ENCODE measurements at places on chromosomes 12 and 14.

GRCh38 chr14:96909841-96910364, 112.7 kb downstream of the VRK1 start:
- no peak for DNase-seq

GRCh38 chr12:108152170-108152538, 23.1 kb downstream of the WSCD2 start:
- no peak for DNase-seq

- no peak for DNase-seq
Observed at GRCh38 chr14:93705513-93706156, 82.7 kb downstream of the PRIMA1 start.

GRCh38 chr12:50147281-50147680, 19.9 kb downstream of the CERS5 start:
- DNase-seq: no peak

- DNase-seq: no peak
Observed at GRCh38 chr12:25056486-25057130, 107.7 kb upstream of the BCAT1 start.

DNA sequence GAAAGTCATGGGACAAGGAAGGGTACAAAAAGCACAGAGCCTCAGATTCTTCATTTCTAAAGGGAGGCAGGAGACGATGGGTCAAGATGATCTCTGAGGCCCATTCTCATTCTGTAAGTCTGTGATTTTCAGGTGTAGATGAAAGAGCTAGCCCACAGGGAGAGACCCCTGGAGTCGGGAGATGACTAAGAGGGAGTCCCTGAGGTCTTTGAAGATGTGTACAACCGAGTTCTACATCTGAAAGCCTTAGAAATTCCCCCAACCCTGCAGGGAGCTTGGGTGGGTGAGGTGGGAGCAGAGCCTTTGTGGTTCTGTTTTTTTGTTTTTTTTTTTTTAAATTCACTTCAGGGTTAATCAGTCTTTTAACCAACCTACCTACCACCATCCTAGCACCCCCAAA, 3.1 kb downstream of the WNT10B start:
- no peak for DNase-seq

GRCh38 chr12:104702565-104703139, 245.9 kb downstream of the CHST11 start:
- DNase-seq: no peak

- DNase-seq: no peak
Observed at GRCh38 chr12:111238075-111238734, 130.7 kb downstream of the PHETA1 start.

- DNase-seq: no peak
Observed at GRCh38 chr14:96246539-96246847, 9.5 kb upstream of the BDKRB1 start.

DNA sequence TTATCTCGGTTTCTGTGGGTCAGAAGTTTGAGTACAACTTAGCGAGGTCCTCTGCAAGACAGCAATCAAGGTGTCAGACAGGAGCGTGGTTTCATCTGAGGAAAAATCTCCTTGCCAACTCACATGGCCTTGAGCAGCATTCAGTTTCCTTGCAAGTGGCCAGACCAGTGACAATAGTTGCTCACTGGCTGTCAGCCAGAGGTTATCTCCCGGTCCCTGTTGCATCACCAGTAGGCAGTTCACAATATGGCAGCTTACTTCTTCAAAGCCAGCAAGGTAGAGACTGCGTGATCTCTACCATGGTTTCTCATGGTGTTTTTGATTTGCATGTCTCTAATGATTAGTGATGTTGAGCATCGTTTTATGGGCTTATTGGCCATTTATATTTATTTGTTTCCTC, 143.8 kb upstream of the DAAM1 start:
- DNase-seq: no peak

GRCh38 chr14:97267509-97267908, 470.3 kb downstream of the VRK1 start:
- DNase-seq: no peak

DNA sequence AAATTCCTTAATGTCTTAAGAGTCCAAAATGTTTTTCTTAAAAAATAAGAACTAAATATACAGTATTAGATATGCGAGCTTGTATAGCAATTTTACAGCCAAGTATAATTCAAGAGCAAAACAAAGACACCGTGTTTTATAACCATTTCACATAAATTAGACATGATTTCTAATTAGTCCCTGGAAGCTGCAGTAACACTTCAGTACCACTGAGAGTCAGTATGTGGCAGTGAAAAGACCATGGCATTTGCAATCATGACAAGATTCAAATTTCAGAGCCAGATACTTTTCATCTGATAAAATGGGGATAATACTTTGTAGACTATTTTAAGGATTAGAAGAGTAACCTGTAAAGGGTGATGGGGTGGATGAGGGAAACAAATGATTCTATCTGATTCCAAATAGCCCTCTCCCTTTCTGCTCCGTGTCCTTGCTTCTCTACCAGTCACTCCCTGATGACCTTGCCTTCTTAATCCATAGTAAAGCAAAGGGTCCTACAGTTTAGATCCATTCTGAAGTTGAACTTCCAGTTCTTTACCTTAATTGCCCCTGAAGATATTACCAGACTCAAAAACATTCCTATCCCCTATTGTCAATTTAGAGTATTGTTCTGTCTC, 145.4 kb upstream of the ABCD2 start:
- DNase-seq: no peak

DNA sequence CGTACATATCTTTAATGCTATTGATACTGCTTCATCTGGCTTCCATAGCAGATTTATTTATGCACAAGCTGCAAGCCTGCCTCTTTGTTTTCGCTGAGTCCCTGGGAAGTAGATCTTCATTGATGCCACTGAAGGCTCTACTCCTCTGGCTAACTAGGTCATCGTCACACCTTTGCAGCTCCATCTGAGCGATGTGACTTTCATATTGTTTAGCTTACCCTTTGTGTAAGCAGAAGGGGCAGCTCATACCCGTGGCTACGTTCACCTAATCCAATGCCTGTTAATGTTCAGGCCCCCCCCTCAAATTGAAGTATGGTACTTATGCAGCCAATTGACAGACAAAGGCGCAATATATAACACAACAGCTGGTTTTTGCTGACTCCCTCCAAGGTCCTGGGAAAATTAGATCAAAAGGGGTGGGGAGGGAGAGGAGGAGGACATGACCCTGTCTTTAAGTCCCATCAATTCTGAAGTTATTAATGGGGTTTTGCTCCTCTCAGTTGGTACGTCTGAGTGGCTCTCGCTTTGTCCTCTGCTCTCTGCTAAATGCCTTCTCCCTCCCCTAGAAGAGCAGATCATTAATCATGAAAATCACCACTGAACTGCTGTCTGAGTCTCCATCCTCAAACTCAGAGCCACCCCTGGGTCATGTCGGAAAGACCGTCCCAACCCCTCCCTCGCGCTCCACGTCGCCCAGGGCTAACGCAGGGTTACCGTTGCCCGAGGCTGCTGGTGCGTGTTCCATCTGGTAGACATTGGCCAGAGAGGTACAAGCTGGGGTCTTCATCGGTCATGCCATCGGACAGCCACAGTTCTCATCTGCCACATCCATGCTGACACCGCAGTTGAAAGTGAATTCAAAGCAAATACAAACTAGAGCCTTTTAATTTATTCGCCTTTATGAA, 128.8 kb downstream of the ADGRD1 start:
- DNase-seq: no peak

DNA sequence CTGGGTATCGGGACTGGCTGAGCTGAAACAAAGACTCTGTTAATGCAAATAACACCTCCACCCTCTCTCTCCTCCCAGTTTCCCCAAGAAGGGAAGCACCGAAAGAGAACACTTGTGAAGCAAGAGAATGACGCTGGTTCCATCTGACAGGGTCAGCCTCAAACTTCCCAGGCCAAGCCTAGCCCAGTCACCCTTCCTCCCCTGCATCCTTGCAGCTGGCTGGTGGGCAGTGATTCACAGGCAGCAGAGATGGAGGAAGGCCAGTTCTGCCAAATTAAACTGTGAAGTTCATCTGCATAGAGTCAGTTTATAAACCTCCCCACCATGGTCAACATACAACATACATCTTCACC, 2.8 kb downstream of the LRRC74A start:
- DNase-seq: no peak

GRCh38 chr12:6952121-6952862, 1.1 kb downstream of the PTPN6 start:
- DNase-seq: no peak

DNA sequence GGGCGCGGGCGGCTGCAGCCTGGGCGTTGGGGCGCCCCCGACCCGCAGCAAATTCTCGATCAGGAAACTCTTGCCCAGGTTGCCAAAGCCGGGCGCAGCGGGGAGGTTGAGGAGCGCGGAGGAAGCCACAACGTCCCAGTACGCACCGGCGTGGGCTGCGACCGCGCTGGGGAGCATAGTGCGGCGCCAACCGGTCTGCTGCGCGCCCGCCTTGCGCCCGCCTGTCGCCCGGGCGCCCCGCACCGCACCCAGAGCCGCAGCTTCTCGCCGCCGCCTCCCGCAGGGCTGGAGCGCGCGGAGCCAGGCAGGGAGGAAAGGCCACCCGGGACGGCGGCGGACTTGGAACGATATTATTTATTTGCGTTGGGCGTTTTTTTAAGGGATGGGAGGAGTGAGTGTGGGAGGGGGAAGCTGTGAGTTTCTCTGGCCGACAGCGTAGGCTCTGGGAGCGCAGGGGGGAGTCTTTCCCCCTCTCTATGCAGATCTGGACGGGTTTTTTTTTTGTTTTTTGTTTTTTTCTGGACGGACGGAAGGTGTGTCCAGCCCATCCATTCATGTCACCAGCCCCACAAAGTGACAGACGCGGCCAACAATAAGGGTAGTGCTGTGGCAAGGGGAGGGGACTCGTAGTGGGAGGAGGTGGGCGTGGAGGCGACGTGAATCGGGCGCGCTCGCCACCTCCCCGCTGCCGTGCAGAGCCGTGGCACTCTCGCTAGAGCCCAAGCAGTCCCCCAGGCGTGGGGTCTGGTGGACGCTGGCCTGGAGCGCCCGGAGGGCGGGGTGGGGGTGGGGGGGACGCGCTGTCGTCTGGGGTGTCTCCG, at the start of gene DBX2:
Gene DBX2, minus strand, starts transcription at position 349 of the 821 bp plus-strand sequence. Its CDS starts 172 bp downstream, at position 177.
- DNase-seq: no peak

- no peak for DNase-seq
Observed at GRCh38 chr12:16495196-16495595, 110.8 kb downstream of the LMO3 start.

- no peak for DNase-seq
Observed at GRCh38 chr12:87305481-87305880, 723.7 kb downstream of the C12orf50 start.

DNA sequence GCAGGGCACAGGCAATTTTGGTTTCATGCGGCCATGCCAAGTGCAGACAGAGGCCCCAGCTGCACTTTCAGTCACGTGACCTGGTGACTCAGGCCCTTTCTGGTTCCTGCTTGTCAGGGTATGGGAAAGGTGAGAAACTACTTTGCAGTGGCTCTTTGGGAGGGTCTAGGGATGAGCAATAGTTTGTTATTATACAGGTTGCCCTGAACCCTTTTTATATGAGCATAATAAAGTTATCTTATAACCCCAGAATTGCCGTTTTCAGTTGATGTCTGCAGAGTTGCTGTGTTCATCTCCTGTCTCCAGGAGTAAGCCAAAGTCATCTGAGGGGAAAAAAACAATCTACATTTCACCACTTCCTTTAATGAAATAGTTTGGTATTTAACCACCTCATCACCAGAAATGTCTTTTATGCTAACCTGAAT, 30.9 kb upstream of the EMP1 start:
- peak; percentile 31 for DNase-seq

DNA sequence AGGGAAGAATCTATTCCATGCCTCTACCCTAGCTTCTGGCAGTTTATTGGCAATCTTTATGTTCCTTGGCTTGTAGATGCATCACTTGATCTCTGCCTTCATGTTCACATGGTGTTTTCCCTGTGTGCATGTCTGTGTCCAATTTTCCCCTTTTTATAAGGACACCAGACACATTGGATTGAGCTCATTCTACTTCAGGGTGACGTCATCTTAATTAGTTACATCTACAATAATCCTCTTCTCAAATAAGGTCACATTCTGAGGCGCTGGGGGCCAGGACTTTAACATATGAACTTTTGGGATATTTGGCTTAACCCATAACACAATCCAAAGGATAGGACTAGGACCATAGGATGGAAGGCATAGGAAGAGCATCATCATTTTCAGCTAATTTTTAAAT, 101.4 kb downstream of the KCNMB4 start:
- DNase-seq: no peak

DNA sequence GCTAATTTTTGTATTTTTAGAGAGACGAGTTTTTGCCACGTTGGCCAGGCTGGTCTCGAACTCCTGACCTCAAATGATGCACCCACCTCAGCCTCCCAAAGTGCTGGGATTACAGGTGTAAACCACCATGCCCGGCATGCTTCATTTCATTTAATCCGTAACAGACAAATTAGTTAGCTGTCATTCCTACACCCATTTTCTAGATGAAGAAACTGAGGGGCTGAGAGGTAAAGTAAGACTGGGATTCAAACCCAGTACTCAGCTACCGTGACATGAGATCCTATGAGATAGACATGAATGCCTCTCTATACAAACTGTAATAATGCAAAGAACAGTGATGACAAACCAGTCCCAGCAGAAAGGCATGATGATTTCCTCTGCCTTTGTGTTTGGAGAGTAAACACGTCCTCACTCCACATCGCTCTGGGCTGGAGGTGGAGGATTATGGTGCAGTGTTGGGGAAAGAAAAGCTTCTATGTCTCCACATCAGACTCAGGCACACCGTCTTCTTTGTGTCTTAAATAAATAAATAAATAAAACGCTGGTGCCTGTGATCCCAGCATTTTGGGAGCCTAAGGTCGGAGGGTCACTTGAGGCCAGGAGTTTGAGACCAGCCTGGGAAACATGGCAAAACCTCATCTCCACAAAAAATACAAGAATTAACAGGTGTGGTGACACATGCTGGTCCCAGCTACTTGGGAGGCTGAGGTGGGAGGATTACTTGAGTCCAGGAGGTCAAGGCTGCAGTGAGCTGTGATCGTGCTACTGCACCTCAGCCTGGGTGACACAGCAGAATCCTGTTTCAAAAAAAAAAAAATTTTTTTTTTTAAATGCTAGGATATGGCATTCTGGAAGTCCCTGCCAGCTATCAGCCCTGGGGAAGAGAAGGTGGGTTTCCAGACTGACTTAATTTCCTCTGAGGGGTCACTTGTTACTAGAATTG, 10.5 kb downstream of the VSX2 start:
- no peak for DNase-seq

Measured in stimulated activated CD8-positive, alpha-beta memory T cell treated with anti-CD3 and anti-CD28 coated beads, Interleukin-7, amount 100 ng/mL, for 1 hour (primary cell).